NCI-H1092 treated with DMSO at 0.1 percent for 48 hours (cell line): ENCODE measurements at places on chromosomes 2 and 18.

DNA sequence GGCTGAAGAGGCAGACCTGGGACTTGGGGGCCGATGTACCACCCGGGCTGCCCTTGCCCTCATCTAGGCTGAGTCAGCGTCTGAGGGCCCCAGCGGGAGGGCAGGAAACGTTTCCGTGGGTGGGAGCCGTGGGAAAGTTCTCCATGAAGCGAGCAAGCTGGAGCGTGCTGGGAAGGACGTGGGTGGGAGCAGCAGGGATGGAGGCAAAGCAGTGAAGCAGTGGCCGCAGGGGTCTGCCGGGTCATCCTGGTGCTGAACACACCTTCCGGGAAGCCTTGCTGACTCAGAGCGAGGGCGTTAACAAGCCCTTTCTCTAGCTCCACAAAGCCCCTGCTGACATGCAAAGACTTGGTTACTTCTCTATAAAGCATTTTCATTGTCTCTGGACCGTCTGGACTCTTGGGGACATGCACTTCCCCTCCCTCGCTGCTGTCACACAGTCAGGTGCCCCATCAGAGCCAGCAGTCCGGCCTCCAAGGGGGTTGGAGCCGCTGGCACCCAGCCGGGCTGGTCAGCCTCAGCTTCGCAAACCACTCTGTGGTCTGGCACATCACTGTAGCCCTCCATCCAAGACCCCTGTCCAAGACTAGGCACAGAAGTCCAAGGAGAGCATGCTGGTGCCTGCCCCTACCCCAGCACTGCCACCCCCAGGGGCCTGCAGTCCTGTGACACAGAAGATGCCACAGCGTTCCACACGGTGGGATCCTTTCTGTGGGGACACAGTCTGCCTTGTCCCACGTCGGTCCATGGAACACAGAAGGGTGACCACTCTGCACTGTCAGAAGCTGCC lies 115.1 kb upstream of the GPC1 start:
- no peak for DNase-seq

- DNase-seq, result no peak
Observed at GRCh38 chr2:23399674-23400261, 14.8 kb downstream of the KLHL29 start.

GRCh38 chr2:224884188-224884587 lies 158.1 kb downstream of the DOCK10 start:
- no peak for DNase-seq

DNA sequence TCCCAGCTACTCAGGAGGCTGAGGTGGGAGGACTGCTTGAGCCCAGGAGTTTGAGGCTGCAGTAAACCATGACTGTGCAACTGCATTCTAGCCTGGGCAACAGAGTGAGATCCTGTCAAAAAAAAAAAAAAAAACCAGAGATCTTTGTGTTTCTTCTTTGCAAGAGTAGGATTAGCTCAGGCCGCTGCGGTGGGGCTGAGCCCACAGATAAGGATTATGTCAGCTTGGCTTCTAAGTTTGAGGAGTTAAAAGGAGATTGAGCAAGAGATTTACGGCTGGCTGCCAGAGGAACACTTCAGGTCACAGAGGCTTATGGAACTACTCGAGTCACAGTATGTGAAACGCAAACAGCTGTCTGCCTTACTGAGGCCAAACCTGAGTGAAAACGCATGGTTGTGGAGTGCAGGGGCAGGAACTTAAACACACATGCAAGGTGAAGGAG lies 146.7 kb upstream of the L3MBTL4 start:
- DNase-seq, result no peak
